CD4-positive, alpha-beta T cell treated with Interleukin-6 for 4 hours (primary cell): ENCODE measurements at places on chromosomes 2 and 18.

- no peak for DNase-seq
Measured at GRCh38 chr18:3388980-3389379, 61.0 kb upstream of the TGIF1 start.

DNA sequence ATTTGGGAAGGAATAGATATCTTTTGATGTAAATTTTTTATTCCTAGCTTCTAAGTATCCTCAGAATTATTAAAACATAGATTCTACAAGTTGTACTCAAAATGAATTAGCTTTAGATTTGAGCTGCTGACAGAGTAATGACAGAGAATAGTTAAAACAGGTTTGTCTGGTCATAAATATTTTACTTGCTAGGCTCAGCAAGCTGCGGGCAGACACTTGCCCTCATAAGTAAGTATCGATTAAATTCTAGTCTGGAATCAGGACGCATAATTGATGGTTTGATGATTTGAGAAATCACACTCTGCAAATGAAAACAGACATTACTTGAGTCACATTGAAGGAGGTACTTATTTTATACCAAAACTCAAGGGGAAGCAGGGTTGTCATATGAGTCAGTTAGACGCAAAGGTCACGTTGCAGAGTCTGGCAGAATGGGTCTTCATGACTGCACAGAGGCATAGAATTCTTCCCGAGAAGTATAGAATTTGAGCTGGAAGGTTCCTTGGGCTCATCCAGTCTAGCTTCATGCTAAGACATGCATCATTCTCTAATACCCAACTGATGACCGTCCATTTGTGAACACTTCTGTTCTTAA lies 27.5 kb downstream of the ARL4C start:
- DNase-seq = no peak

GRCh38 chr2:100105678-100106054 lies 36.7 kb downstream of the AFF3 start:
- no peak for DNase-seq

GRCh38 chr18:55878224-55878623 lies 290.2 kb upstream of the TCF4 start:
- no peak for DNase-seq

DNA sequence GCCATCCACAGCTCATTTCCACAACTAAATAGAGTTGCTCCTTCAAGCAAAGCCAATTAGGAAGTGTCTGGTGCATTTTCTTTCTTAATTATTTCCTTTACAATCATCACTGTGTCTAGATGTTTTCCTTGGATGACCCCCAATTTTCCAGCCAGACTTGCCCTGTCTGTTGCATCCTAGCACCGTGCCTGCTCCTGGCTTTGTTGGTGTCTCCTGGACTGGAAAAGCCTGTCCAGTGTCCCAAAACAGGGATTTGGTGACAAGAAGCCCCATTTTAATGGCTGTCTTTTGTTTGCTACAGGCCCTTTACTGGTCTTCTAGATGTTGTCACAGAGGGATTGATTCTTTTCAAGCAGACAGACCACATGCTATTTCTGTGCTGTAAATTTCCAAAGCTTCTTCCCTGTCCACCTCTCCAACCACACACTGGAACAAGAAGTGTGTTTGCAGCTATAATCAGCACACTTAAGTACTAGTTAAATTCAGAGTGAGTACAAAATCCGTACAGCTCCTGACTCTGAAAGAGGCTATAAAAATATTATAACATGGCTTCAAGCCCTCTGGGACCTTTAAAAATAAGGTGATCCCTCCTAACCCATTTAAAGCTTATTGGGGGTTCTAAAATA lies 38.4 kb downstream of the RNF144A start:
- DNase-seq = no peak

DNA sequence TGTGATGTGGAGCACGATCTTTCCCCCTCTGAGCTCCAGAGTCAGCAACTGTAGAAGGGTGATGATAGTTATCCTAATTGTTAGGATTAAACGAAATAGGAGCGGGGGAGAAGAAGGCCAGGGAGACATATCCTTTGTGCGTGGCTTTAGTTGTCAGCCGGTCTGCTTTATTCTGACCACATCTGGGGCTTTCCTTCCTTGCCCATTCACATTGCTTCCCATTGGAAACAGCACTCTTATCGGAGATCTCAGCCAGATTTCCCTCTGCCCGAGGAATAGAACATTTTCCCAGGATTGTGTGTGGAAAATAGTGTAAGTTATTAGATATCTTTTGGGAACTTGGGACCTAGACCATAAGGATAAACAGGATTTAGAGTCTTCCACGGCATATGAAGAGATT lies 1.5 kb downstream of the RALB start:
- DNase-seq = no peak

DNA sequence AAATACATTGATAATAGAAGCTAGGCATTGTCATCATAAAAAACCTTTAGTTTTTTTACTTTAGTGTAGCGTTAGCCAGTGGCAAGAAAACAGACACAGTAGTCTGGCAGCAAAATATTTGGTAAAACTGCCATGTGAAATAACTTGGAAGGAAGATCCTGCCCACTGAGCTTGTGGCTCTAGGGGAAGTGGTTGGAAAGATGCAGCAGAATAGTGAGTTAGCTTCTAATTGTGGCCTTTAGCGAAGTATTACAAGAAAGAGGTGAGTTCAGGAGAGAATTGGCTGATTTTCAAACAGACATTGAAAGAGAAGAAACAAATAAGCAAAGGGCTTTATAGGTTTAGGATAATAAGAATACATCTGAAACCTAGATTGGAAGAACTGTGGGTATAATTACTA lies 1887.8 kb upstream of the CELF4 start:
- DNase-seq = no peak

DNA sequence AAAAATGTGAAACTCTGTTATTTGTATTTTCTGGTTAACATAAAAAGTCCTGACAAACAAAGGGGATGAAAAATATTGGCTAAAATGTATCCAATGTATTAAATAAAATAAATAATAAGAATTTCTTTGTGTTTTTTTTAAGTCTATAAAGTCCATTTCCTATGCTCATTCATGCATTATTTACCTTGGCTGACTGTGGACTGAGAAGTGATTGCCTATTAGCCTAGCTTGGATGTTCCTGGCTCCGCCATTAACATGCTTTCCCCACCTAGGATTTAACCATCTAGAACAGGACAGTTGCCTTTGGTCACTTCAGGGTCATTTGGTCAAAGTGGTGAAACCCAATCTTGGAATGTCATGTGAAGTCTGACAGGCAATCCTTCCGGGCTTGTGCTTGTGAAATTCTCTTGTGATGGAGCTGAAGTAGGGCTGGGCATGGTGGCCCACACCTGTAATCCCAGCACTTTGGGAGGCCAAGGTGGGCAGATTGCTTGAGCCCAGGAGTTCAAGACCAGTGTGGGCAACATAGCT lies 60.4 kb upstream of the TANC1 start:
- DNase-seq = no peak

GRCh38 chr2:119746836-119747686 lies 12.7 kb upstream of the PTPN4 start:
- DNase-seq = no peak

DNA sequence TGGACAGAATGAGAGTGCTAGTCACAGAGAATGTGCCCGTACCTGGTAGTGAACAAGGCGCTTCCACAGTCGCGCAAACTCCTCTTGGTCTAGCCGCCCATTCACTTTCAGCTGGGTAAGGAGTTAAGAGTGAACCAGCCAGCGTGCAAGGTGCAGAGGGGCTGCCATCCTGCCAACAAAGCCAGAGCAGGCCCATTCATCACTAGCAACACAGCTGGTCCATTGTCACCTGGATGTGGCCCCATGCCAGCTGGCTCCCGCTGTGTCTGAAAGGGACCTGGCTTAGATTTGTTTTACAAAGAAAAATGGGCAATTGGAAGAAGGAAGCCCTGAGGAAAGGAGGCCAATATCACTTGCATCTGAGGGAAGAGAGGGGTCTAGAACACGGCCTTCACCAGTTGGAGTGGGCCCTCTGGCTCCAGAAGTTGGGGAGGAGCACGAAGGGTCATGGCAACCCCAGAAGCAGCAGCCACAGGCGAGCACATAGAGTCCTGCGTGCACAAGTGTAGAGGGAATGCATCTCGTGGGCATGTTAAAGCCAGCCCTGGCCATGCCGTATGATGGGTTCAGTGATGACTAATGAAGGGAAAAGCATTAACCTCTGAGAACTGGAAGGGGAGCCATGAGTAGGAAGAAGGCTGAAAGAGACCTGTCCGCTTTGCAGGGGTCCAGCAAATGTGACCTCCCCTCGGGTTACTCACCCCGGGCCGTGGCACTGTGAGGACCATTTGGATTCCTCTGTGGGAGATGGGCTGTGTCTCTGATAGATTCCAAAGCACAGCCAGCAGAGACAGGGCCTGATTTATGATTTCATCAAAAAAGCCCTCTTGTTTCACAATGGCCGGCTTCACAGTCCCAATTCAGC lies 70.6 kb downstream of the CAPN13 start:
- DNase-seq = no peak

DNA sequence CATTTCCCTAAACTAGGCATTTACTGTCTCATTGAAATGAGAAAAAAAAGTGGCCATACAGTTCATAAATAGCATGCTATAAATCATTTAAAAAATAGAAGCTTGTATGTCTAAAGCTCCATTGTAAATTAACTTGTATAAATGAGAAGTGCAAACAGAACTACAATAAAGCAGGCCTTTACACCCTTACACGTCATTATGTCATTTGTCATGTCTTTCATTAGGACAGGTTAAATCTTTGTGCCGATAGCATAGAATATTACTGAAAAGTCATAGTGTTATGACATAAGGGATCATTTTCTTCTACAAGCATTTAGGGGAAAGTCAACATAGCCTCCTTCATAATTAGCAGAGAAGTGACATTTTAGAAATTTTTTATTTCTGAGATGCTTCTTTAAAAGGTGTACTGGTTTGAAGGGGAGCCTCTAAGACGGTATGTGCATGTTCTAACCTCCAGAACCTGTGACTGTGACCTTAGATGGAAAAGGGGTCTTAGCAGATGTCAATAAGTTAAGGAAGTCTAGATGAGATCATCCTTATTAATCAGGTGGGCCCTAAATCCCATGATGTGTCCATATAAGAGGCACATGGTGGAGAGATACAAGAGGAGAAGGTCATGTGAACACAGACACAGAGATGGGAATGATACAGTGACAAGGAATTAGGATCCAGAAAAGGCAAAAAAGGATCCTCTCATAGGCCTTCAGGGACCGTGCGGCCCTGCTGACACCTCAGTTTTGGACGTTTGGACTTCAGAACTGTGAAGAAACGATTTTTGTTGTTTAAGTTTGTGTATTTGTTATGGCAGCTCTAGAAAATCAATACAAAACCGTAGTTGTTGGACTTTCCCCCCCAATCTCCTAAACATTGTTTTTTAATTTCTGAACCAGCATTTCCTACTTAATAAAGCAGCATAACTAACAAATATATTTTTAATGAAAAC lies 863.7 kb downstream of the MBD2 start:
- no peak for DNase-seq

DNA sequence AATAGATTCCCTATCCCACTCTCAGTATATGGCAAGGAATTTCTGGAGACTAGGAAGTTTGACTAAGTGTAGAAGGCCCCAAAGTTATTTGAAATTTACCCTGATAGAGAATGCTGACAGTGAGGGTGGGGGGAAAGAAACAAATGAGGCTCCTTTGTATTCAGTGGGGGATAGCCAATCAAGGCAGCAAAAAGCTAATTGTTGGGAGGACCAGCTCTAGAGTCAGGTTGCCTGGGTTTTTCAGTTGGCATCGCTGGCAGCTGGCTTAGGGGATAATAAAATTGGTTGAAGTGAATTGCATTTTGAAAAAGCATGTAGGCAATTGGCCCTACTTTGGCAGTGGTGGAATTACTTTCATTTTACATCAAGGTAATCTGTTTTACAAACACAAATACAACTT lies 79.4 kb upstream of the STAM2 start:
- no peak for DNase-seq

GRCh38 chr2:239712755-239713154 lies 311.9 kb upstream of the HDAC4 start:
- DNase-seq = no peak

GRCh38 chr2:201980389-201980821 lies 53.2 kb upstream of the FZD7 start:
- DNase-seq = no peak

DNA sequence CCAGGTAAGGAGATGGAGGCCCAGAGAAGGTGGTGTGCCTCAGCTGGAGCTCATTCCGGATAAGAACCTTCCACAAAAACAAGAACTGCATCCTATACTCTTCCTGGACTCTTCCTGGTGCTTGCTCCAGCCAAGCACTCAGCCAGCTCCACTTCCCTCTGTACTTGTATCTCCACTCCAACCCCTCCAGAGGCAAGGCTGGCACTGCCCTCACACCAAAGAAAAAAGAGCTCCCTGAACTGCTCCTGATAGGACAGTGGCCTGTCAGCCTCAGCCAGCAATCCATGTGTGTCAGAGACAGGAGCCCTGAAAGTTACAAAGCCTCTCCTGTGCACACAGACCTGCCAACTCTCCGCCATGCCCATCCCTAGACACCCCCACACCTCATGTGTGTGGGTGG lies 248.1 kb downstream of the CELF4 start:
- no peak for DNase-seq

DNA sequence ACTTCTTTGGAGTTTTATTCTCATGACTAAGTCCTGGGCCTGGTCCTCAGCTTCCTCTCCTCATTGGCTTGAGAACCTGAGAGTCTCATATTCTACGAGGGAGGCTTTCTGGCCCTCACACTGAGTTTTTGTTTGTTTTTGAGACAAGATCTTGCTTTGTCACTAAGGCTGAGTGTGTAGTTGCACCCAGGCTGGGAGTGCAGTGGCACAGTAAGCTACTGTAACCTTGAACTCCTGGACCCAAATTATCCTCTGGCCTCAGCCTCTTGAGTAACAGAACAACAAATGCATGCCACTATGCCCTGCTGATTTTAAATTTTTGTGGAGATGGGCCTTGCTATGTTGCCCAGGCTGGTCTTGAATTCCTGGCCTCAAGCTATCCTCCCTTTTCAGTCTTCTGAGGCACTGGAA lies 22.6 kb downstream of the PRKRA start:
- DNase-seq = no peak

GRCh38 chr2:191103774-191104173 lies 47.0 kb downstream of the STAT4 start:
- DNase-seq = no peak

DNA sequence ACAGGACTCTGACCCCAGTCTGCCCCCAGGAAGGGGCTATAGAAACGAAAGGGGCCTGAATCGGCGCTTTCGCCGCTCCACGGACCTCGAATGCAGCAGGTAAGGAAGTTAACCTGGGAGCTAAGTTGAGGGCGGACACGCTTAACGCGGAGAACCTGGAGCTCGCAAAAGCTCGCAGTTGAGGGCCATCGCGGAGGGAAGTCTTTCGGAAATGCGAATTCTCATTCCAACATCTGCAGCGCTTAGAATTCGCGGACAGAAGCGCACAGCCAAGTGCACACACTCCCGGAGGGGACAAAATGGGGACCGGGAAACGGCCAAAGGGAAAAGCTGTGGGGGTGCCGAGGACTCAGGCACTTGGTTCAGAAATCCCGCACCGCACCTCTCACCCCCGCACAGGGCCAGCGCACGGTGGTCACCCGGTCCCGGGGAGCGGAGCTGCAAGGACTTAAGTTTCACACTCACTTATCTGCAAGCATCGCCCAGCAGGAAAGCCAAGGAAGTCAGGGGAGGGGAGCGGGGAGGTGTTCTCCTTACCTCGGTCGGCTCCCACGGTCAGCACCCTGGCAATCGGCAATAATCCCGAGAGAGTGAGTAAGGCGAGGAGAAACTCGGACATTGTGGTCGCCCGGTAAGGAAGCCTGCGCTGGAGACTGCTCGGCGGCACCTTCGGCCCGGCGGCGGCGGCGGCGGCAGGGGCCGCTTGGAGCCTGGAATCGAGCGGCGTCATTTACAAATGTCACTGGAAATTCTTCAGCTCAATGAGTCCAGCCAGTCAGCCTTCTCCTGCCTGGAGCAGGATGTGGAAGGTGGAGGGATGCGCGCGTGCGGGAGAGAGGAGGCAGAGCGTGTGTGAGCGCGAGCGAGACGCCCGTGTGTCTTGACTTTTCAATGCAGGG lies 456 bp downstream of the LRP1B start:
- DNase-seq = no peak

- no peak for DNase-seq
Measured at GRCh38 chr2:37705191-37705590, 33.7 kb upstream of the CDC42EP3 start.
